ENCODE measurements at places on chromosomes 16 and 17.

GRCh38 chr17:63542942-63543821 is 7.1 kb upstream of the DCAF7 start:
- DNase-seq: no peak

DNA sequence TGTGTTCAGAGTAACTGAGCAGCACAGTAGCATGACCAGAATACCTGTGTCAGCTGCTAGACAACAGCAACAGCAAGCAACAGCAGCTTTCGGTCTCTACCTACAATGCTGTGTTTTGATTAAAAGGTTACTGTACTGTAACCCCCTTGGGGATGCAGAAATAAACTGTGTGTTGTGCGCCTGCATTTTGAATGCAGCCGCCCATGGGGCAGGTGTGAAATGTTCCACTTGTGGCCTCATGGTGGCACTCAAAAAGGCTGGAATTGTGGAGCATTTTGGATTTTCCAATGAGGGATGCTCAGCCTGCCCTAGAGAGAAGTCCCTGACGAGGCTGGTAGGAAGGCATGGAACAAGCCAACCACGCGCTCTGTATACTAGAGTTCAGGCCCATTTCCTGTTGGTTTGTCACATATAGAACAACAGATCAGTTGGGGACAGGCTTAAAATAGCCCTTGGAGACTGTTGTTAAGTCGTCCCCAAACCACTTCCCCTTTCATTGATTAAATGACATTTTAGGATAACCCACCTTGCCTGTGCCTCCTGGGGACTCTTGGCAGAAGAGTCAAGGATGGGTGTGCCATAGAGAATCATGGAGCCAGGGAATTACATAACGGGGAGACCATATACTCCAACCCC is 27.1 kb downstream of the SCPEP1 start:
- DNase-seq: no peak

GRCh38 chr16:1408171-1408837 is 6.2 kb downstream of the UNKL start:
- peak; percentile 98 for DNase-seq

DNA sequence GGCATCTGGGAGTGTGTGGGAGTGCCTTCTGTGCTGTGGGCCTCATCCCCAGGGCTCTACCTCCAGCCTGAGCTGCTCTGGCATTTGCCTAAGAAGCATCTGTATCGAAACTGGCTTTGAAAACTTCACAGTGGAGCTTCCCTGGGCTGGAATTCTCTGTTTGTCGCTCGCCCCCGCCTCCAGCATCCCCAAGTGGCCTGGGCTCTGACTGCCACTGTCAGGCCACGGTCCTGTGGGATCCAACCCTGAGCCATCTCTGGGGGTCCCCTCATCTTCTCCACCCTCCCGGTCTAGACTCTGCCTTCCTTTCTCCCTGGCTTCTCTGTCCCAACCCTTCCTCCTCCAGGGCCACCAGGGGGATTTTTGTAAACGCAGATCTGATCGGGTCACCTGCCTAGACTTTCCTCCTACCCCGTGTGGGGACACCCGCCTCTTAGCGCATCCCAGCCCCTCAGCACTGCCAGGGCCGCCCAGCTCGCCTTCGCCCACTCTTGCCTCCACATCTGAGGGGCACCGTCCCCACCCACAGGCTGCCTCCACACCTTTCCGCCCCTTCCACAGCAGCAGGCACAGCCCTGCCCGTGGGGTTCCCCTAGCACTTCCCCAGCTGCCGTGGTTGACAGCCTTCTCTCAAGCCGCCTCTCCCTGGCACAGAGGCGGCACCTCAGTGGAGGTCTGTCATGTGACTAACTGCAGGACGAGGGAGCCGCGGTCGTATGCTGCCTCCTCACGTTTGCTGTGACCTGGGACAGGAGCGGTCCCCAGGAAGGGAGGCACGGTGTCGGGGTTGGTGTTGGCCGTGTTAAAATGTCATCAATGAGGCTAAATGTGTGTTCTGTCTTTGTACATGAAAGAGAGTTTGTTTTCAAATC is 12.0 kb downstream of the TBC1D24 start:
- DNase-seq: peak; percentile 73

DNA sequence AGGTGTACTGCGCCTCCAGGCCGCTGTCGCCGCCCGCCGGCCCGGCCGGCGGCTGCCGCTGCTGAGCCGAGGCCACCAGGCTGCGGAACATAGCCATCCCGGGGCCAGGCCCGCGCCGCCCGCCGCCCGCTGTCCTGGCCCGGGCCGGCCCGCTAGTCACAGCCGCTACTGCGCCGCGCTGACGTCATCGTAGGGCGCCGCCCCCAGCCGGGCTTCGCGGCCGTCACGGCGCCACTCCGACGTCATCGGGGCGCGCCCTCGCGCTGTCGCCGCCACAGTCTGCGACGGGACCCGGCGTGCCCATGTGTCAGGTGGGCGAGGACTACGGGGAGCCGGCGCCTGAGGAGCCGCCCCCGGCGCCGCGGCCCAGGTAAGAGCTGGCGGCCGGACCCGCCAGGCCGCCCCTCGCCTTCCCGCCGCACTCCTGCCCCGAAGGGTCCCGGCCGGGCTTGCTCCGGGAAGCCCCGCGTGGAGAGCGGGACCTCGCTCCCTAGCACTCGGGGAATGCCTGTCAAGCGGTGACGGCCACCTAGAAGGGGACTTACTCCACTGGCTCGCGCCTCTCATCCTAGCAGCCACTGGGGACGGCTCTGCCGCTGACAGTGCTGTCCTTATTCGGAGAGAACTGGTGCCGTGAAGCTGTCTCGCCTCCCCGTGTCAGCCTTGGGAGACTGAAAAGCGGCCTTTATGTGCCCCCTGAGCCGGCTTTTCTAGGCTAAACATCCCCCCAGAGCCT is at the start of the genes CTU2 and RNF166:
TSS of gene CTU2 (plus strand) at position 275 of the 736 bp plus-strand sequence. CDS start at position 303, 28 bp downstream.
TSS of gene RNF166 (minus strand) at position 180 of the 736 bp plus-strand sequence. CDS start at position 97, 83 bp downstream.
- DNase-seq: peak; percentile 95

- DNase-seq: no peak
These were observed 171.8 kb downstream of the PRKCA start for GRCh38 chr17:66474258-66474657.

- DNase-seq: no peak
These were observed 18.6 kb downstream of the FOXN1 start for GRCh38 chr17:28524476-28525424.

Measured in activated B cell treated with CpG ODN at 0.5 μM for 24 hours (primary cell).